ENCODE measurements at places on chromosomes 5 and 9. TPM values are rescaled to one million over a fixed set of nuclear protein-coding genes. Genes with fewer than 3 reads are reported as not detected.

- DNase-seq = no peak
These were observed 658 bp downstream of the PDCD1LG2 start for GRCh38 chr9:5510989-5511388.

DNA sequence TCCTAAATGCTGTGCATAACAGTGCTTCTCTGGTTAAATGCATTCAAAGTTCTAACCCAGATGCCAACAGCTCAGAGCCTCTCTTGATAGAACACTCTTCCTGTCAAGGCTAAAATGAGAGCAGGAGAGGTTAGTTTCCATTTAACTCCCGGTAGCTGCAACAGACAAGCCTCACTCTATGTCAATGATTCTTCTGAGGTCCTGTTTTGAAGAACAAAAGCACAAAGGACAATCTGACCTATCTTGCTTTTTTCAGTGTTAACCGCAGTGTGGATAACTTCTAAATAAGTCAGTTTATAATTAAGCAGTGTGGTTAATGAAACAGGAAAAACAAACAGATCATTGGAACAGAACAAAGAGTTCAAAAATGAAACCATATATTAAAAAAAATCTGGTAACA lies 80.7 kb downstream of the ANKRD55 start:
- no peak for DNase-seq

Gene PNPLA7
- total RNA-seq = 2.5 TPM

Gene PHF2
- 14.6 TPM for total RNA-seq

Measured in activated naive CD8-positive, alpha-beta T cell treated with anti-CD3 and anti-CD28 coated beads for 36 hours (primary cell).